ENCODE measurements at places on chromosomes 11 and 22. TPM values are rescaled to one million over a fixed set of nuclear protein-coding genes. Genes with fewer than 3 reads are reported as not detected.

GRCh38 chr11:69511358-69512055, 30.0 kb downstream of the LINC01488 start:
- DNase-seq, result no peak

The UBQLNL gene
- not detected for total RNA-seq

The OR52M1 gene
- total RNA-seq, result not detected

DNA sequence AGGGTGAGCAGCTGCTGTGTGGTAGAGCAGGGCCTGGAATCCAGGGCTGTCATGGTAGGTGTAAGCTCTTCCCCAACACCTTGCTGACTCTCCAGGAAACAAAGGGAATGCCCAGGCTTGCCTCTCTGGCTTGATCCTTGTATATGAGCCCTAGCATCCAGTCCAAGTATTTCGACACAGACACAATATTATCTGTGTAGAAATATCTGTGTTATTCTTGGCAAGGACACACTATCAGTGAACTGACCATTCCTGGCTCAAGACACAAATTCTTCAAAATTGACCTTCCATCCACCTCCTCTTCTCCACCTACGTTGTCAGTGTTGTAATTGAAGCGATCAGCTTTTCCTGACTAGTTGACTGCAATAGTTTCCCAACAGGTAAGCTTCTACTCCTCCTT, 312.0 kb upstream of the NARS2 start:
- DNase-seq, result no peak

- no peak for DNase-seq
Observed at GRCh38 chr22:31891366-31892079, 52.8 kb upstream of the YWHAH start.

DNA sequence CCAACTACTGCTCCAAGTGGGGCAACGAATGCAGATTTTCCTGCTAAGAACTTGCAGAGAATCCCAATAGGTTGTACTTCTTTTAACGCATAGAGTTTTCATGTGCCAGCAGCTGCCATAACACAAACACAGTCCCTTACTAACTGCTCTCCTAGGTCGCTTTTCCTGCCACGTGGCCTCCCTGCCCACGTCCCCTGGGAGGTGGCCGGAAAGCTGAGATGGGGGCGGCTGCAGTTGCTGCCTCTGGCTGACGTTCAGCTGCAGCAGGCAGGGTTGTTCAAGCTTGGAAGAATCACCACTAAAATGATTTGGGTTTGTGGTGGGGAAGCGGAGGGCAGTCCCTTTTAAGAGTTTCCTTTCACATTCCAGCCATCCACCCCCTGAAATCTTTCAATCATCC, 39.3 kb downstream of the ZNF202 start:
- DNase-seq, result no peak

- DNase-seq, result no peak
Observed at GRCh38 chr11:76745561-76746207, 37.5 kb upstream of the TSKU start.

The MMP8 gene
- not detected for total RNA-seq

The SOX10 gene
- total RNA-seq, result not detected

- no peak for DNase-seq
Observed at GRCh38 chr22:47357086-47357485, 594.6 kb downstream of the TBC1D22A start.

DNA sequence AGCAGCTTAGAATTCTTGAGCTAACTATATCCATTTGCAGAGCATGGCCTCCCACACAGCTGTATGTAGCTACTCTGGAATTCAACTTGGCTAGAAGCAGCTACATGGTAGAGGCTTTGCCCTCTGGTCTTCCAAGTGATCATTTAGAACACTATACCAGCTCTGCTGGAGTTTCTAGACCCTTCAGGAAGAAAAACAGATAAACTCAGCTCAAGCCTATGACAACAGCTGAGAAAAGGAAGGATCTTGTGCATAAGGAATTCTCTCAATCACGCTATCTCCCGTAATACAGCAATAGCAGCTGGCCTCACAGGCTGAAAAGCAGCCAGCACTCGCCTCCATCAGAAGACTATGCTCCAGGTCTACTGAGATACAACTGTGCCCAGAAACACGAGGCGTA, 50.6 kb upstream of the APOA1 start:
- no peak for DNase-seq

DNA sequence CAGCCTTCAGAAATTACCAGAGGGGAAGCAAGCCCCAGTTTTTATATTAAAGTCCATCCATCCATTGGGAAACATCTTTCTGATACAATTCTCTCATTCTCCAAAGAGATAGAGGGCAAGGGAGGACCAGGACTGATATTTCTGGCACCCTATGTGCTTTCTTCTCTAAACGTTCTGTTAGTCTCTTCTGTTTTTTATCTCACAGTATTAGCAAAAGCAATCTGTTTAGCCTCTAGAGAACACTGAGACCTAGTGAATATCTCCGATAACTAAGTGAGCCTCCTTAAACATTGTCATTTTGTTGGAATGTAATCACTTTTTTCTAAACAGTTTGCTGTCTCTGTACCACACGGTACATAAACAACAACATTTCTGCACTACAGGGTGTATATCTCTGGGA, 464.6 kb downstream of the JRKL start:
- DNase-seq, result no peak

GRCh38 chr11:35539781-35540281, 14.4 kb upstream of the PAMR1 start:
- no peak for DNase-seq

The TUB gene
- not detected for total RNA-seq

The SLC22A6 gene
- total RNA-seq, result not detected

GRCh38 chr22:39710380-39711150, 140.0 kb downstream of the CACNA1I start:
- DNase-seq, result no peak

Data from natural killer cell treated with Interleukin-12 subunit alpha and Interleukin-12 subunit beta and Interleukin-15 and Interleukin-18, amount 100 ng/mL, for 72 hours (primary cell).